Neural crest cell (in vitro differentiated cells): ENCODE measurements at places on chromosomes 1 and 21.

DNA sequence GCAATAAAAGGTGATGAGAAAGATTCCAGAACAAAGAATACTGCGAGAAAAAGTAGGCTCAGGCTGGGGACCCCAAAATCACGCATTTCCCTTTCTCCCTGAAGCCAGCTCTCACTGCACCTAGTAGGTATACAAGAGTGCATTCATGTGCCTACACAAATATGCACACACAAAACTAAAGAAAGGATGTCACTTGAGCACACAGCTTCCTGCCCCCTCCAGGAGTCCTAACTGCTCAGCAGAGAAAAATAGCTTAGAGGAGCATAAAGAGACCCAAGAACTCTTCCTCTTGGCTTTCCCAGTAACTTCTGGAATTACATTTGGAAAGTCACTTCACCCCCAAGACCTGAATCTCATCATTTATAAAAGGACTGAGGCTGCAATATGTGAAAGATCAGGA, 38.0 kb downstream of the JAK1 start:
- no peaks in the 10 kb centered on the region for H3K27me3 ChIP-seq
- peaks cover 26% of the 10 kb centered on the region for H3K4me1 ChIP-seq
- H3K4me3 ChIP-seq: no peak overlapping the region
- no peaks in the 10 kb centered on the region for H3K36me3 ChIP-seq
- H3K27ac ChIP-seq: no peak overlapping the region

DNA sequence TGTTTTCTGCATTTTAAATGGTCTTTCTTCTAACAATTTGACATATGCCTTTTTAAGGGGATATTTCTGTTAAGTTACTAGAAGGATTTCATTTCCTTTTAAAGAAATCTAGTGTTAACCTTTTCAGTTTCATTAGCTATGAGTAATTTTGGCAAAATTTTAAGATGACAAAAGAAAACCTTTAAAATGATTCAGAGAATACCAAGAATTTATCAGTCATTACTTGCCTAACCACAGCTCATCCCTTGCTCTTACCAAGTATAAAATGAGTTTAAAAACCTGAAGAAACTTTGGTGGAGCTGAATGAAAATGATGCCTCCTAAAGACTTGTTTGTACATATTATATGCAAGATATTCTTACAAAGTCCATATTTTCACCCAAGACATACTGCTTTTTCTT, 101.7 kb downstream of the NEK7 start:
- H3K4me1 ChIP-seq: no peaks in the 10 kb centered on the region
- no peaks in the 10 kb centered on the region for H3K27me3 ChIP-seq
- no peak overlapping the region for H3K27ac ChIP-seq

GRCh38 chr1:169207797-169208520, 101.5 kb downstream of the ATP1B1 start:
- no peak overlapping the region for H3K27ac ChIP-seq
- no peaks in the 10 kb centered on the region for H3K27me3 ChIP-seq
- peaks cover 10% of the 10 kb centered on the region for H3K4me1 ChIP-seq
- no peak for DNase-seq

GRCh38 chr1:182050481-182051448, 10.7 kb downstream of the ZNF648 start:
- no peak overlapping the region for H3K4me3 ChIP-seq
- H3K4me1 ChIP-seq: no peaks in the 10 kb centered on the region
- peaks cover 3% of the 10 kb centered on the region for H3K36me3 ChIP-seq
- no peaks in the 10 kb centered on the region for H3K27me3 ChIP-seq
- DNase-seq: no peak

GRCh38 chr1:85379203-85380136, 85.5 kb downstream of the DDAH1 start:
- peaks cover 34% of the 10 kb centered on the region for H3K4me1 ChIP-seq
- peaks cover 21% of the 10 kb centered on the region for H3K36me3 ChIP-seq
- DNase-seq: no peak
- H3K27me3 ChIP-seq: no peaks in the 10 kb centered on the region
- H3K4me3 ChIP-seq: no peak overlapping the region
- H3K27ac ChIP-seq: no peak overlapping the region
